ENCODE measurements at places on chromosomes 6 and 20. TPM values are rescaled to one million over a fixed set of nuclear protein-coding genes. Genes with fewer than 3 reads are reported as not detected.

The XKR7 gene
- not detected for total RNA-seq

The BFSP1 gene
- not detected for total RNA-seq

The CRIP3 gene
- total RNA-seq = not detected

The BEND6 gene
- 1.3 TPM for total RNA-seq

The ADGRB3 gene
- total RNA-seq = 4.4 TPM

The ADGB gene
- not detected for total RNA-seq

The C6orf163 gene
- not detected for total RNA-seq

The ULBP3 gene
- 24.2 TPM for total RNA-seq

The SLC17A2 gene
- not detected for total RNA-seq

The GHRH gene
- total RNA-seq = not detected

The LAMA2 gene
- total RNA-seq = 45.2 TPM

The NKX2-4 gene
- total RNA-seq = not detected

The RAMACL gene
- total RNA-seq = not detected

The HLA-DOB gene
- not detected for total RNA-seq

The BTN1A1 gene
- not detected for total RNA-seq

The LPA gene
- not detected for total RNA-seq

The CCN2 gene
- 916 TPM for total RNA-seq

The PREP gene
- 5.1 TPM for total RNA-seq

The LY6G6F gene
- total RNA-seq = not detected

The SLC22A16 gene
- total RNA-seq = not detected

The HUS1B gene
- total RNA-seq = not detected

The PBOV1 gene
- not detected for total RNA-seq

The CLDN20 gene
- total RNA-seq = not detected

The IL17A gene
- not detected for total RNA-seq

The BANF2 gene
- not detected for total RNA-seq

The HTR1E gene
- not detected for total RNA-seq

The PDYN gene
- total RNA-seq = not detected

The MARCKS gene
- total RNA-seq = 42.7 TPM

The NOX3 gene
- not detected for total RNA-seq

The EPHA7 gene
- 0.43 TPM for total RNA-seq

The TMEM170B gene
- 0.53 TPM for total RNA-seq

The WFDC5 gene
- not detected for total RNA-seq

The EDN3 gene
- total RNA-seq = not detected

The LY6G6D gene
- total RNA-seq = not detected

The FAM83C gene
- total RNA-seq = not detected

The UQCC2 gene
- total RNA-seq = 2.6 TPM

The SPATS1 gene
- not detected for total RNA-seq

The DNAH8 gene
- total RNA-seq = not detected

The RIMS4 gene
- total RNA-seq = 4.0 TPM

The PRELID3B gene
- total RNA-seq = 13.4 TPM

The SIRPD gene
- not detected for total RNA-seq

The FLRT3 gene
- total RNA-seq = not detected
